PC-9 (cell line): ENCODE measurements at places on chromosomes 13 and 19. TPM values are rescaled to one million over a fixed set of nuclear protein-coding genes. Genes with fewer than 3 reads are reported as not detected.

Gene USHBP1
- total RNA-seq, result not detected in 2 replicates

Gene ZNF571
- total RNA-seq, result 2.1 and 2.2 TPM in 2 replicates

Gene RFXANK
- total RNA-seq, result 132 and 161 TPM in 2 replicates

Gene ZNF135
- 0.15 TPM in 1 of 2 replicates, not detected in the other for total RNA-seq

Gene PIK3R2
- 58.3 and 61.8 TPM in 2 replicates for total RNA-seq

Gene REEP6
- total RNA-seq, result 34.3 and 39.5 TPM in 2 replicates
